Psoas muscle (tissue), 8 donors: ENCODE measurements at places on chromosomes 13 and 19. TPM values are rescaled to one million over a fixed set of nuclear protein-coding genes. Genes with fewer than 3 reads are reported as not detected.

ZNF665 gene
- 0.48 TPM for polyA plus RNA-seq

GRCh38 chr19:37594982-37595382 lies 306 bp downstream of the ZNF540 start:
- peak; percentile 81 for DNase-seq

- no peak for DNase-seq
Observed at GRCh38 chr13:37360556-37360955, 238.0 kb downstream of the POSTN start.

- DNase-seq, result no peak
Observed at GRCh38 chr13:99214731-99215130, 14.1 kb downstream of the UBAC2 start.

DNA sequence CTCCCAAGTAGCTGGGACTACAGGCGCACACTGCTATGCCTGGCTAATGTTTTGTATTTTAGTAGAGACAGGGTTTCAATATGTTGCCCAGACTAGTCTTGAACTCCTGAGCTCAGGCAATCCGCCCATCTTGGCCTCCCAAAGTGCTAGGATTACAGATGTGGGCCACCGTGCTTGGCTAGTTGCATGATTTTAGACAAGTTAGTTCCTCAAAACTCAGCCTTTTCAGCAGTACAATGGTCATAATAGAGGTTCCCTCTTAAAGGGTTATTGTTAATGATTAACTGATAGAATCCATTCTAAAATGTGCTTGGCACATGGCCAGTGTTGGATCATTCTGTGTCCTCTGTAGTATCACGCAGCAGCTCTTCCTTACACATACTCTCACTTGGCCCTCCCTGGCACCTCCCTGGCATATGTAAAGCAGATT lies 19.5 kb upstream of the IFT88 start:
- no peak for DNase-seq
